ENCODE measurements at places on chromosomes 2 and 18.
A peak's percentile ranks its signal among the peaks of the same experiment; 100 is the strongest.

- no peak for DNase-seq
Measured at GRCh38 chr2:236568068-236568921, 1.3 kb upstream of the ACKR3 start.

DNA sequence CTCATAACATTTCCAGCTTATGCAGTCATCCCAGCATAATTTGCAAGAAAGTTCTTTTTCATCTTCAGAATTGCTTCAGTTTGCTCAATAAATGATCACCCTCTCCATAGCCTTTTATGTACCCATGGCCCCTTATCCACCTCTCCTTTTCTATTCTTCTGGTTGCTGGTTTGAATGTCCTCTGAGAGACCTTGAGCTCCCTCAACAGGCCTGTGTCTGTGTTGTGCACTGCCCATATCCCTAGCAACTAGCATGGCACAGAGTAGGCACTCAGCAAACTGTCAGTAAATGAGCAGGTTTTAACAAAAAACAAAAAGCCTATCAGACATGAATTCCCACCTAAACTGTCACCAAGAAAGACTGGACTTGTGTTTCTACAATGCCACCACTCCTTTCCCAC is 160.5 kb downstream of the AKAIN1 start:
- DNase-seq, result no peak

- DNase-seq, result peak; percentile 55
Measured at GRCh38 chr18:26436176-26437051, 111.9 kb downstream of the KCTD1 start.

DNA sequence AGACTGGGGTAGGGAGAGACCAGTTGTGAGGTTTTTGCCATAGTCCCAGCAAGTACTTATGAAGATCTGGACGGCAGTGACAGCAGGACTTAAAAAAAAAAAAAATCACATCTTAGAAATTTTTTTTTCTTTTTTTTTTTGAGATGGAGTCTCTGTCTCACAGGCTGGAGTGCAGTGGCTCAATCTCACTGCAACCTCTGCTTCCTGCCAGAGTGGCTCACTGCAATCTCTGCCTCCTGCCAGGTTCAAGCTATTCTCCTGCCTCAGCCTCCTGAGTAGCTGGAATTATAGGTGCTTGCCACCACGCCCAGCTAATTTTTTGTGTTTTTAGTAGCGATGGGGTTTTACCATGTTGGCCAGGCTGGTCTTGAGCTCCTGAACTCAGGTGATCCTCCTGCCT is 22.4 kb upstream of the STAT4 start:
- DNase-seq, result no peak

- DNase-seq, result no peak
Measured at GRCh38 chr2:88159481-88159880, 10.7 kb upstream of the THNSL2 start.

- no peak for DNase-seq
Measured at GRCh38 chr2:2871480-2872308, 505.9 kb downstream of the EIPR1 start.

GRCh38 chr2:173750353-173750801 is 214.8 kb downstream of the SP3 start:
- no peak for DNase-seq

- DNase-seq, result no peak
Measured at GRCh38 chr18:73787316-73787715, 360.3 kb downstream of the FBXO15 start.

- no peak for DNase-seq
Measured at GRCh38 chr2:88697370-88698026, 6.0 kb downstream of the RPIA start.

DNA sequence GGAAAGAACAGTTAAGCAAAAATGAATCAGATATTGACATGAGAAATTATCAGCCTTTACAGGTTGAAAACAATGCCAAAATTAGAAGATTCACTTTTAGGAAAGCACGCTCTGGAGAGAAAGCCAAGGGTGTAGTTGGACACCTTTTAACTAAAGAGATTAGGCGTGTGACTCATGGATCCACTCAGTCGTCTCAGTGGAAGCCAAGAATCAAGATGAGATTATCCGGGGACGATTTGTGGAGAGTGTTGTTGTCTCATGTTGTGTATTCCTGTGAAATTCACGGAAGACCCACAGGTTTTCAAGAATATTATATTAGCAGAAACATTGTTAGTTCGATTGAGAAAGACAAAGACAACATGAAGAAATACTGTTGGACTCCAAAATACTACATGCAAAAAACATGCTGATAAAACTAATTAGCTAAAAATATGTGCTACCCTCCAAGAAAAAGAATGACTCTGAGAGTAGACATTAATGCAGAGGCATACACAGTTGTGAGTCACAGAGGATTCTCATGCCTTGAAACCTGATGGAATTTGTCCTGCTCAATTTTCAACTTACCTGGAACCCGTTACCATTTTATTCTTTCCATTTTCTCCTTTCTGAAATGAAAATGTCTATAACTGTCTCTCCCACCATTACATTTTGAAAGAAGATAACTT is 192.1 kb upstream of the RND3 start:
- no peak for DNase-seq

- DNase-seq, result no peak
Measured at GRCh38 chr2:133484106-133484505, 84.2 kb downstream of the NCKAP5 start.

DNA sequence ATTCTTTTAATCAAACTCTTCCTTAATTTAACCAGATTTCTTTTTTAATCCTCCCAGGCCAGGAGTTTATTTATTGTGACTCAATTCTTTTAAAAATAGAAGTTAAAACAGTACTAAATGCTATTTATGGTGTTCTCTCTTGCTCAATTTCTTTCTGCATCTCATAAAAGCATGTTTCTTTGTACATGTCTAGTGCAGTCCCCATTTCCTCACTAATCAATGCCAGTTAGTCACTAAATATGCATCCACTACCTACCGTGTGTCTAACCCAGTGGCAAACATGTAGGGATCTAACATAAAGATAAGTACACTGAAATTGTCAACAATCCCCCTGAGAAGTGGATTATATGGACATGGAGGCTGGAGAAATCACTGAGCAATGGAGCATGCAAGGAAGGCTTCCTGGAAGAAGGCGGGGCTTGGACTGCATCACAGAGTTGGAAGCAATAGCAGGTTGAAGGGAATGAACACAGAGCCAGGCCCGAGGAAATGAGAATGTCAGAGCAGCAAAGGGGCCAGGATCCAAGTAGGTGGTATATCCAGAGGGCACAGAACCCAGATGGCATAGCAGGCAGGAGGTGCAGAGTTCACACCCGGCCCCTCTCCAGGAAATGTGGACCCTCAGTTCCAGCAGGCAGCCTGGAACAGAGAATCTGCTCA is 105.3 kb upstream of the FOSL2 start:
- DNase-seq, result no peak

- DNase-seq, result no peak
Measured at GRCh38 chr2:44130441-44130840, 38.2 kb upstream of the PPM1B start.

DNA sequence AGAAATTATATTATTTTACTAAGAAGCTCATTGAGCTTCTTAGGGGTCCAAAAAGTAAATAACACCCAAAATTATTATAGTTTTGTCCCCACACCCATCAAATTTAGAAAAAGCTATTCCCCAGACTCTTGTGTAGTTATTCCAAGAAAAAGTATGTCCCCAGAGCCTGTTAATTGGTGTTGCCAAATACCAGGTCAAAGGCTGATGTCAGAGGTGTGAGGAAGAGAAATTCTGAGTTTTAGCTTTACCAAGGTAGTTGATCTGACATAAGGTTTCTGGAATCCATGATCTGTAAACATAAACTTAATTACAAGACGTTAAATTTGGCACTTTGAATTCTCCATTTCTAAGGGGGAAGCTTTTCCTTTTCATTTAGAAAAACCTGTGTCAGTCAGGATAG is 29.3 kb upstream of the PSME4 start:
- DNase-seq, result no peak

DNA sequence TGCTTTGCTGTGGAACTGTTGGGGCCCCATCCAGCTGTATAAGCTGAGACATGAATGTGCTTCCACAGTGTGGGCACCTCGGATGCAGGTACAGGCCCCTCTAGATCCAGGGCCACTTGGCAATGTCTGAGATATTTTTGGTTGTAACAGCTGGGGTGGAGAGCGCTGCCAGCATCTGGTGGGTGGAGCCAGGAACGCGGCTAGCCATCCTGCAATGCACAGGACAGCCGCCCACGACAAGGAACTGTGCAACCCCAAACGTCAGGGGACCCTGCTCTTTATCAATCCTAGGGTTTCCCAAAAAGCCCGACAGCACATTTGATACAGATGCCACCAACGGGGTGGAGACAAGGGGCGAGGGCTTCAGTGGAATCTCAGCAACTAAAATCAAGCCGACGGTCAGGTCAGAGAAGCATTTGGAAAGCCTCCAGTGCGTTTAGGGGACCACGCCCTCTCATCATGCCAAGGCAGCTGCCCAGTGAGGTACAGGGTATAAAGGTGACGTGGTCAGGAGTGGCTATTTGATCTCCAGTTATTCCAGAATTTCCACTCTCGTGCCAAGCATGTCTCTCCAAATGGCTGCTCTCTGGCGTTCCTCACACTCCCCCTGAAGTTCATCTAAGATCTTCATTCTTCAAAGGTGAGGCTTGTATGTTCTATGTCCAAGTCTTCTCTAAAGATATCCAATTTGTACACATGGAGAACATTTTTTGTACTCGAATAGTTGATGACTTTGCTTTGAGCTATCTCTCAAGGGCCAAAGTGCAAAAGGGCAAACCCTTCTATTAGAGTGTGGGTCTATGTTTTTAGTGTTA is 55.7 kb downstream of the LRRFIP1 start:
- no peak for DNase-seq

DNA sequence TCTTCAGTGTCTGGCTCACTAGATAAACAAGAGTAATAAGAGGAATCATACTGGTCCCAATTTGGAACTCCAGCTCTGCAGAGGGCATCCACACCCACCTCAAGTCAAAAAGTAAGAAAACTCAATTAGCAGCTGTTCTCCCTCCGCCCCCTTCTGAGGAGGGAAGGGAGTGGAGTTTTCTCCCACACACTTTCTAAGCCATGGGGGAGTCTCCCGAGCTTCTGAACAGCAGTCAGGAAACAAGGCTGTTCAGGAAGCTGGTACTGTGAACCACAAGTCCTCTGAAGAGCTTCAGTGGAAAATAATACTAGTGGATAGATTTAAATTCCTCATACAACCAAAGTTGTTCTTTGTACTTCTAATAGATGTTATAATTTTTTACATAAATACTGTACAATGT is 32.9 kb upstream of the SPTBN1 start:
- no peak for DNase-seq

DNA sequence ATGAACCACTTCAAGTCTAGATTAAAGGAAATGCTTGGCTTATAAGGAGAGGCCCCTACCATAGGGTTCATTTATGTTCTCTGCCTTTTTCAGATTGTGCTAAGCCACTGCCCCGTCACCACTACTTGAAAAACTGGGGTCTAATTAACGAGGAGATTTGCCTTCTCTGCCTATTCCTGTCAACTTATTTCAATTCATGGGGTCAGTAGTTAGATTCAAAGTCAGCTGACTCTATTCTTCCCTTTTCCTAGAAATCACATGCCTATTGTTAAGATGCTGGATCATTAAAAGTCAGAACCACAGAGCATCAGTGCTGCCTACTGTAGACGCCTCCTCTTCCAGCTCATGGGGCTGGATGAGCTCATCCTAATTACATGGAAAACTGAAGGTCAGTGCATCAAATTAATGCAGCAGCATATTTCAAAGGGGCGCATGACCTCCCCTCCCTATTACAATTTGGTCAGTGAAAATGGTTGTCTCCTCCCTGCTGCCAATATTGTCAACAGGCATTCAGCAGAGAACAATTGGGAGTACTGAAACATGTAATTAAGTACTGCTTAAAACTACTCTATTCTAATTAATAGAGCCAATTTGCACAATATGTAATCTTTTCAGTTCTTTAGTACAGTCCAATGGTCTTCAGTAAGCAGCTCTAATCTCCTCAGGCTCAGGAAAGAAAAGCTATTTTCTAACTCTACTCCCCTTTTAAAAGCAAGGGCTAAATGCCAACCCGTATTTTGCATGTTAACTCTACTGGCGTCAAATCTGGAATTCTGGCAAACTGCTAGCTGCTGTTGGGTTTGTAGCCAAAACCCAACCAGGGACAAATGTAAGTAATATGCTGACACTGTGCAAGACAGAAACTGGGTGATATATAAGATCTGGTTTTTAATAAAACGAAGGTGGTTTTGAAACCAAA is 117.4 kb upstream of the ITGB6 start:
- DNase-seq, result no peak

GRCh38 chr2:195600778-195601177 is 56.2 kb upstream of the SLC39A10 start:
- DNase-seq, result no peak

DNA sequence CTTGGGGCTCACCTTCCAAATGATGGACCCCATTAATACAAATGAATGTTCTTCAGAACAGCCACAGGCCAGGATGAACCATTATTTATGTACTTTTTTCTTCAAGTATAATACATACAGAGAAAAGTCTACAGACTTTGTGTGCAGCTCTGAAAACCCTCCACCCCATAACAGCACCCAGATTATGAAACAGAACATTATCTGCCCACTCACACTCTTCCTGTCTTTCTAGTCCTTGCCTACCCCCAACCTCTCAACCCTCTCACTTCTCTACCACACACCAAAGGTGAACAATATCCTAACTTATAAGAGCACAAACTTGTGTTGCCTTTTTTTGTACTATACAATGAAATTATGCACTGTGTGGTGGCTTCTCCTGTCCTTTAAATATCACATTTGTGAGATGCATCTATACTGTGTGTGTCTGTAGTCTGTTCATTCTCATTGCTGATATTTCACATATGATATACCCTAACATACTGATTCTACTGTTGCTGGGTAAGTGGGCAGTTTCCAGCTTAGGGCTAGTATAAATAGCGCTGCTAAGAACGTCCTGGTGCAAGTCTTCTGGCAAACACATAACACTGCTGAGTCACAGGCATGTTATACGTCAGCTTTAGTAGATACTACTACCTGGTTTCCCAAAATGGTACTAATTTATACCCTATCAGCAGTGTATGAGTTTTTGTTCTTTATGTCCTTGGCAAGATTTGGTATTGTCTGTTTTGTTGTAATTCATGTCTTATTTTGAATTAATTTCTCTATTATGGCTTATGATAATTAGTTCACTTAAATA is 1.0 kb upstream of the NPHP1 start:
- no peak for DNase-seq

- DNase-seq, result no peak
Measured at GRCh38 chr2:14944562-14945346, 312.2 kb downstream of the LRATD1 start.

GRCh38 chr18:23094411-23095190 is 40.7 kb upstream of the CABLES1 start:
- DNase-seq, result no peak

Data from HTR-8/SVneo (cell line).